ENCODE measurements at places on chromosomes 5 and 9. TPM values are rescaled to one million over a fixed set of nuclear protein-coding genes. Genes with fewer than 3 reads are reported as not detected.
A peak's percentile ranks its signal among the peaks of the same experiment; 100 is the strongest.

Gene CDH9
- not detected for total RNA-seq

Gene OR1J2
- total RNA-seq = not detected

DNA sequence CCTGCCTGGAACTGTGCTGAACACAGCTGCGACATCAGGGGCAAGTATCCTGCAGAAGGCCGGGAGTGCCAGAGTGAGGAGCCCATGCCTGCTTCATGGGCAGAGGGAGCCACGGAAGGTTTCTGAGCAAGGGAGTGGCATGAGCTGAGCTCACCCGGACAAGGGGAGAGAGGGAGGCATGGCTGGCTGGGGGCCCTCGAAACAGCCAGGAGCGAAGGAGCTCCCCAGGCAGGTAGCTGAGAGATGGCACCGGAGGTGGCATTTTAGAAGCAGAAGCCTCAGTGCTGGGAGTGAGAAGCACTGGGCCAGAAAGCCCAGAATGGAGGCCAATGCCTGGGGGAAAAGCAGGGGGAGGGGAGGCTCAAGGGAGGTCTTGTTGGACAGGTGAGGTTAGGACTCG lies 56.9 kb upstream of the SARDH start:
- no peak overlapping the region for H3K27ac ChIP-seq
- H3K27me3 ChIP-seq = peaks cover 2% of the 10 kb centered on the region
- H3K36me3 ChIP-seq = no peaks in the 10 kb centered on the region
- no peak overlapping the region for H3K4me3 ChIP-seq
- no peak for DNase-seq
- peaks cover 2% of the 10 kb centered on the region for H3K4me1 ChIP-seq

GRCh38 chr5:77972469-77973252 lies 196.5 kb upstream of the TBCA start:
- H3K4me1 ChIP-seq = peaks cover 13% of the 10 kb centered on the region
- H3K27ac ChIP-seq = no peak overlapping the region
- H3K4me3 ChIP-seq = peak overlapping the region; percentile 69
- DNase-seq = peak; percentile 43

GRCh38 chr5:126414874-126415502 lies 8.2 kb upstream of the GRAMD2B start:
- peaks cover 5% of the 10 kb centered on the region for H3K4me1 ChIP-seq
- H3K36me3 ChIP-seq = no peaks in the 10 kb centered on the region
- no peak overlapping the region for H3K4me3 ChIP-seq

Data from activated naive CD4-positive, alpha-beta T cell treated with anti-CD3 and anti-CD28 coated beads for 36 hours (primary cell).